ENCODE measurements at places on chromosomes 1 and 21.

- H3K27me3 ChIP-seq: no peaks in the 10 kb centered on the region
- H3K4me3 ChIP-seq: no peak overlapping the region
- DNase-seq: no peak
- H3K4me1 ChIP-seq: peaks cover 61% of the 10 kb centered on the region
- peak overlapping the region; percentile 15 for H3K27ac ChIP-seq
Measured at GRCh38 chr21:42735944-42736343, 82.5 kb downstream of the PDE9A start.

DNA sequence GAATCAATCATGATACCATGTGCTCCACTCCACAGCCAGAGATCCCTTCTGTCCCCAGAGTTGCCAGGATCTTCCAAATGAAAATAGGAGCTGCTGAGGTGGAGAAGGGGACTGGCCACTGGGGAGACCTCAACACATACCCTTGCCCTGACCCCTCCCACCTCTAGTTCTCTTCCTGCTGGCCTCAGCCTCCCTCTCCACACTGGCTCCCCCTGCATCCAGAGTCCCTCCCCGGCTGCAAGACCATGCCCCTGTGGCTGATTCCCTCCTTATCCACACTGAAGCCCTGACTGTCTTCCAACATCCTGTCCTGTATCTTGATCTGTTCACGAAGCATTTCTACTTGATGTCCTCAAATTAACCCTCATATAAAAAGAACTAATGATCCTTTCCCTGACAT, 21.1 kb upstream of the CDK18 start:
- H3K36me3 ChIP-seq: no peaks in the 10 kb centered on the region
- H3K27me3 ChIP-seq: peaks cover 36% of the 10 kb centered on the region
- no peak for DNase-seq

GRCh38 chr1:204651843-204652421, 33.6 kb downstream of the LRRN2 start:
- peaks cover 5% of the 10 kb centered on the region for H3K4me1 ChIP-seq
- peaks cover 24% of the 10 kb centered on the region for H3K27me3 ChIP-seq
- no peak overlapping the region for H3K4me3 ChIP-seq
- H3K27ac ChIP-seq: no peak overlapping the region
- DNase-seq: no peak

DNA sequence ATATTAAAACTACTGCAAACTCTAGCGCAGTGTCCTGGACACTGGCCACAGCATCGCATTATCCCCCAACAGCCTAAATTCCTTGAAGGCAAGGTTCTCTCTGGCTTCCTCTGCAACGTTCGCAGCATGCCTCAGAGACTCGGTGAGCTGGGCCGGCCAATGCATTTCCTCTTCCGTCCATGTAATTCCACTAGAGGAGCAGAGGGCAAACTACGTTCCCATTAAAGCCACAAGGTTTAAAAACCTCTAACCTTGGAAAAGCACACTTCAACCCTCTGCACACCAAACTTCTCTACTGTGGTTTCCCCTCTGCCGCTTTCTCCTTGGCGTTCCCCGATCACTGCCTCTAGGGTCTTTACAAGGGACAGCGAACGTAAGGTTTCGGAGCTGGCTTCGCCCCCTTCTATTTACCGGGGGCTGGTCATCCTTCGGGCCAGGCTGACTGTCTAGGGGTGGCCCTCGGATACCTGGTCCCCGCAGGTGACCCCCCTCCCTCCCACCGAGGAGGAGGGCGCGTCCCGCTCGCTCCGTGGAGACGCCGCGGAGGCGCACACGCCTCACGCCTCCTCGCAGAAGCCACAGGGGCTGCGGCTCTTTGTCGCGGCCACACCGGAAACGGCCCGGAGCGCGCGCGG, 456 bp upstream of the SMYD2 start:
- peak overlapping the region; percentile 74 for H3K4me3 ChIP-seq
- peaks cover 39% of the 10 kb centered on the region for H3K4me1 ChIP-seq
- H3K27me3 ChIP-seq: no peaks in the 10 kb centered on the region
- peak; percentile 28 for DNase-seq
- peaks cover 3% of the 10 kb centered on the region for H3K36me3 ChIP-seq
- peak overlapping the region; percentile 68 for H3K27ac ChIP-seq

DNA sequence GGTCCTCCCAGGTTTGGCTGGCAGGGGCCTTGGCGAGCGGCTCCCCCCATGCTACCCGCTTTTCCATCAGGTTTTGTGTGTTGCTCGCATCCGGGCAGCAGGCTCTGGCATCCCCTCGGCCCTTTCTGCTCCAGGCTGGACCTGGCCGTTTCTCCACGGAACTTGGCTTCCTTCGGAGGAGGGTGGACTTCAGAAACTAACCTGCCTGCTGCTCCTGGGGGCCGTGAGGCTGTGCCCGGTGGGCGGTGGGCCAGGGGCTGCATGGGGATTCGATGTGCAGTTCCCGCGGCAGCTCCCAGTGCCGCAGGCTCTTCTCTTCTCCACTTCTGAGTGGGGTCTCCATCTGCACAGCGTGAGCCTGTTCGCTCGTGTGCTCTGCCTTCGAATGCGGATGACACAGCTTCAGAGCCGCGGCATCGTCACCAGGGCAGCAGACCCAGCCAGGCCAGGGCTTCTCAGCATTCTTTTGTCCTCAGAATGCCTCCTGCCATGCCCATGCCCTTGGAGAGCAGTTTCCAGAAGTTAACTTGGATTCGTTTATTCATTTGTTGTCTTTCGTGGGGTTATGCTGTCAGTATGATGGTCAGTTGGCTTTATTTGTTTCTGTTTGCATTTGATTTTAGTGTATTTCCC, 36.4 kb downstream of the PRKCZ start:
- no peaks in the 10 kb centered on the region for H3K36me3 ChIP-seq
- H3K4me1 ChIP-seq: no peaks in the 10 kb centered on the region
- H3K27me3 ChIP-seq: peaks cover 2% of the 10 kb centered on the region
- no peak for DNase-seq

DNA sequence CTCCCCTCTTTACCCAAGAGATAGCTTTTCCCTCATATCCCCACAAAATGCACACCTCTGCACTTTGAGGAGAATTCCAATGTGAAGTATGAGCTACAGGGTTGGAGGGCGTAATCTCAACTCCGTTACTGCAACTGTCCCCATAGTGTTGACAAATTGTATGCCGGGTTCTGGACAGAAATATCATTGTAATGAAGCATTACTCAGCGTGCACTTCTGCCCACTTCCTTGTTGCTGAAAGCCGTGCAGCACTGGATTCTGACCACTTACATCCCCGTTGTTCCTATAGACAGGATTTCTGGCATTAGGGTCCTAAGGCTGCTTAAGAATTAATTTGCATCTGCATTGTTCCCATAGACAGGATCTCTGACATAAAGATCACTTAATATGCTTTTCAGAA, 205.6 kb downstream of the RHOU start:
- no peaks in the 10 kb centered on the region for H3K36me3 ChIP-seq
- H3K4me3 ChIP-seq: no peak overlapping the region
- H3K27me3 ChIP-seq: peaks cover 9% of the 10 kb centered on the region
- DNase-seq: no peak
- H3K4me1 ChIP-seq: peaks cover 14% of the 10 kb centered on the region

GRCh38 chr1:230509281-230509977, 83.3 kb upstream of the PGBD5 start:
- DNase-seq: no peak
- peaks cover 5% of the 10 kb centered on the region for H3K4me1 ChIP-seq
- no peak overlapping the region for H3K4me3 ChIP-seq
- H3K27ac ChIP-seq: no peak overlapping the region

Data from activated CD4-positive, alpha-beta memory T cell treated with anti-CD3 and anti-CD28 coated beads, Interleukin-2, amount 10 ng/mL, durations not matched to agents 7 days and 5 days (primary cell).